CD4-positive, alpha-beta T cell treated with Interleukin-6 at 100 ng/mL for 8 hours (primary cell): ENCODE measurements at places on chromosomes 3 and 15.

- DNase-seq, result no peak
Observed at GRCh38 chr3:177041021-177041729, 156.1 kb downstream of the TBL1XR1 start.

DNA sequence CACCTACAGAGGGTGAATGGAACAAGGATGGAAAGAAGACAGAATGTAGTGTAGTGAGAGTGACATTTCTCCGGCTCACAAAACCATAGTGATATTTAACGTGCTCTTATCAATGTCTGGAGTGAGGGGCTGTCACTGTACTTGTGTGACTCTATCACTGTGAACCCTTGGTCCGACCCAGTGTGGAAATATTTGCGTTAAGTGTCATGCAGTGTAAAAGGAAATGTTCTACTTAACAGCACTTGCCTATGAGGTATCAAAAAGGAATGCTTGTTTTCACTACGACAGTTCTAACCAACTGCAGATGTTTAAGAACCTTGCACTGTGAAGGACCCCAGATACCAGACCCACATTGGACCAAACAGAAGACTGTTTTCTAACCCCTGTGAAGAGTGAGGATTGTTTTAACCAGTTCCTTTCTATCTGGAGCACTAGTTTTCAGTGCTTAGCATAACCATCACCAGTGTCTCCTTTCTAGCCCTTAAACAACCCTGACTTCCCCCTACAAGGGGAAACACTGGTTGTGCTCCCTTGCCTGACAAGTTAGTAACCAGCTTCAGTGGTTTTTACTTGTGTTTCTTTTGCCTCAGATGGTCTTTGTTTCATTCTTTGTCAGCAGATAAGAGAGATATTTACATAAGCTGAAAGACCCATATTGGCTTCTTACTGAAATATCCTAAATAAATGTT lies 144.7 kb upstream of the ABHD17C start:
- DNase-seq, result no peak

DNA sequence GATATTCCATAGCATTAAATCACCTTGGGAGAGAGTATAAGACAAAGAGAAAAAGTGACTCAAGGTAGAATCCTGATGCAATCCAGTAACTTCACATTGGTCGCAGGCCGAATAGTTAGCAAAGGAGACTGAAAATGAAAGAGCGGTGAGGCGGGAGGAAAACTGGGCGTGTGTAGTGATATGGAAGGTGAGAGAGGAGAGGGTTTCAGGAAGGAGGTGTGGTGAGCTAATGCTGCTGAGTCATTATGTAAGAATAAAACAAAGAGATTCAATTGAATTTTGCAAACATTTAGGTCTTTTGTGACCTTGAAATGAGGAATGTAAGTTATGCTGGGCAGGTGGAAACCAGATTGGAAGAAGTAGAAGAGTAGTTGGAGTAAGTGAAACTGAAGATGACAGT lies 235.3 kb downstream of the C3orf38 start:
- no peak for DNase-seq

DNA sequence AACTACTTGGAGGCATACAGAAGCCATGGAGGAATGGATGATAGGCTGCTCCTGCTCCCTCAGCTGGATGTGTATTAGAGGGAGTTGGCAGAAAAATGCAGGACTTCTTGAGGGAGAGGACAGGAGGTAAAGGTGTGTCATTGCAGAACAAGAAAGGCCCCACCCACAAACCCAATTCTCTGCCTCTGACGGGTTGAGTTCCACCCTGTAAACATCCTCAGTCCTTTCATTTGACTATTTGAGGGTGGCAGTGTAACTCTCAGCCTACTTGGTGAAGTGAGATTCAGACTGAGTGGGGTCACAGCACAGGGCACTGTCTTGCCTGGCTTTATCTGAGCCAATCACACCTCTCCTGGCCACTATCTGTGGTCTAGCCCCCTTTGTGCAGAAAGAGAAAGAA lies at the start of gene TPRG1:
TPRG1 (plus strand) TSS at position 265 of the 400 bp plus-strand sequence. CDS start 35,414 bp downstream, outside the sequence.
- no peak for DNase-seq

GRCh38 chr3:119912220-119912619 lies 130.3 kb downstream of the NR1I2 start:
- no peak for DNase-seq

DNA sequence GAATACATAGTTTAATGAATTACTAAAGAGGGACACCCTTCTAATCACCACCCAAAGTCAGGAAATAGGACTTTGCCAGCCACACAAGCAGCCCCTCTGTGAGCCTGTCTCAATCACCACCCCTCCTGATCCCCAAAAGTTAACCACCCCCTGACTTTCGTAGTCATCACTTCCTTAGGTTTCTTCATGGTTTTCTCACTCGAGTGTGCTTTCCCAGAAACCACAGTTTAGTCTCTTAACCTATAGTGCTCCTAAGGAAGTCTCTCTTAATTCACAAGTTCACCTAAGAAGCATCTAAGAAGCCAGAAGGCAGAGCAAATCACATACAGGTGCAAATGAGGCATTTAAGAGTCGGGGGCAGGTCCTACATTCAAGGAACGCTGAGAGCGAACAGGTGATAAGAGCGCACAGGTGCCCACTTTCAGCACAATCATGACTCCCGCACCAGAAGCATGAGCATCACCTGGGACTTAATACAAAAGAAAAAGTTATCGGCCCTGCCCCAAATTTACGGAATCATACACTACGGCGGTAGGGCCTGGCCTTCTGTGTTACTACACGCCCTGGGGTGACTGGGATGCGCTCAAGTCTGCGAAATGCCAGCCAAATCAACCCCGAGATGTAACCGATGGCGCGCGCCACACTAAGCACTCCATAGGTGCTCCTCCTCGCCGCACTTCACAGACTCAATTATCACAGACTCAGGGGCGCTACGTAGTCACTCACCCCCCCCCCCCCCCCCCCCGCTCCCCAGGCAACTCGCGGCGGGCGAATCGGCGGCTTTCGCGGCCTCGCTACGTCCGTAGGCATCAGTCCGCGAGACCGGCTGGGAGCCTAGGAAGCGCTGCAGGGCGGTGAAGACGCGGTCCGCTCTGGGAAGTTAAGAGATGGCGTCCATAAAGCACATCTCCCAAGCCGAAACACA lies 815 bp downstream of the ULK4 start:
- DNase-seq, result peak; percentile 54

DNA sequence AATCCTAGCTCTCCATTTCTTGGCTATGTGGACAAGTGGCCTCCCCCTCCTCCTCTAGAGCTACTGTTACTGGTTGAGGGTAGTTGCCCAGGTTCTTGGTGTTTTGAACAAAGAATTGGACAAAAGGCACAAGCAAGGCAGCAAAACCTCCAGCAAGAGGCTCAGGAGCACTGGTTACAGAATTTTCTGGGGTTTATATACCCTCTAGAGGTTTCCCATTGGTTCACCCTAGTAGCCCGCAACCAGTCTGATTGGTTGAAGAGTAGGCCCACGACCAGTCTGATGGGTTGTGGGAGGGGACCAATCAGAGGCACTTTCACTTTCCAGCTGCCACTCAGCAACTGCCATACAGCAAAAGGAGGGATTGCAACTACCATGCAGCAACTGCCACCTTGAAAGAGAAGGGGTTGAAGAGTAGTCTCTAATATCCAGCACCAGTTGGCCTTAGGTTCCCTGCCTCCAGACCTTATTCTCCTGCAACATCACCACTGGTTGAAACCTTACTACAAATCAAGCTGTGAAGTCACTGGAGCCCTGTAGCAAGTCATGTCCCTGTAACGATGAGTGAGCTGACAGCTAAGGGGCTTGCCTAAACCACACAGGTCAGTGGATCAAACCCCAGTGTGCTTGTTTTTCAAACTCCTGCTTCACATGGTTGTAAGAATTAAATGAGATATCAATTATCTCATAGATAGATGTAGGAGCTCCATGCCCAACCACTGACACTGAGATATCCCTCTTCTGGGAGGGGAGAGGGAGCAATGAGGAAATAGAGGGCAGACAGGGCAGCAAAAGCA lies 2.9 kb upstream of the C15orf39 start:
- DNase-seq, result peak; percentile 22
